ENCODE measurements at places on chromosomes 11 and 22.

GRCh38 chr11:27381238-27381666 lies 18.2 kb upstream of the CCDC34 start:
- no peak for DNase-seq

DNA sequence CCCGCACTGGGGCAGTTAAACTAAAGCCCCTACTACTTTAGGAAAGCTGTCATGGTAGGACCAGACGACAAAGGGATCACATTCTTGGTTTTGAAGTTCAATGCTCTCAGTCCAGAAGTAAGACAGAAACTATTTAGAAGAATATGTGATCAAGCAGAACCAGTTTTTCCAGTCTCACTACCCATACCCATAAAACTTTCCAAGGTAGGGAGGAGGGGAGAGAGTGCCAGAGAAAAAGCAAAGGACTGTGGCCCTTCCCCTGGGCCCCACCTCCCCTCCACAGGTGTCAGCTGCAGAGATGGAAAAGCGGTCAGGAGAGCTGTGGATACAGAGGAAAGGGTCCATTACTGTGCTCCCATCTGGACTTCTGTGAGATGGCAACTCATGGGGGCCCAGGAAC lies 587.1 kb downstream of the SOX6 start:
- DNase-seq = no peak

- DNase-seq = no peak
Measured at GRCh38 chr11:121131656-121132055, 30.6 kb downstream of the TECTA start.

DNA sequence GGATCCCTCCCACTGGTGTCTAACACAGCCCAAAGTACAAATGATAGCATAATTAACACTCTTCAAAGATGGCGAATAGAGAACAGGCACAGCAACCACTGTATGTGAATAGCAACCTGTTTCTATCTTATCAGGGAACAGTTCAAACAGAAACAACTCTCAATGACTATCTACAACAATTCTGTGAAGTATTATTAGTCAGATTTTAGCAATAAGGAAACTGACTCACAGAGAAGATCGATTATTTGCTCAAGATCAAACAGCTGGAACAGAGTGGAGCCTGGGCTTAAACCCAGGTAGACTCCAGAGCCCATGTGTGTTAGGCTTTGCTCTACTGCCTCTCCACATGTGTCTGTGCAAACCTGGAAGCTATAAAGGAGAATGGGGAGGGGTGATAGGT lies 88.7 kb downstream of the C11orf58 start:
- DNase-seq = no peak

GRCh38 chr11:70574725-70575347 lies 176.5 kb downstream of the CTTN start:
- no peak for DNase-seq

DNA sequence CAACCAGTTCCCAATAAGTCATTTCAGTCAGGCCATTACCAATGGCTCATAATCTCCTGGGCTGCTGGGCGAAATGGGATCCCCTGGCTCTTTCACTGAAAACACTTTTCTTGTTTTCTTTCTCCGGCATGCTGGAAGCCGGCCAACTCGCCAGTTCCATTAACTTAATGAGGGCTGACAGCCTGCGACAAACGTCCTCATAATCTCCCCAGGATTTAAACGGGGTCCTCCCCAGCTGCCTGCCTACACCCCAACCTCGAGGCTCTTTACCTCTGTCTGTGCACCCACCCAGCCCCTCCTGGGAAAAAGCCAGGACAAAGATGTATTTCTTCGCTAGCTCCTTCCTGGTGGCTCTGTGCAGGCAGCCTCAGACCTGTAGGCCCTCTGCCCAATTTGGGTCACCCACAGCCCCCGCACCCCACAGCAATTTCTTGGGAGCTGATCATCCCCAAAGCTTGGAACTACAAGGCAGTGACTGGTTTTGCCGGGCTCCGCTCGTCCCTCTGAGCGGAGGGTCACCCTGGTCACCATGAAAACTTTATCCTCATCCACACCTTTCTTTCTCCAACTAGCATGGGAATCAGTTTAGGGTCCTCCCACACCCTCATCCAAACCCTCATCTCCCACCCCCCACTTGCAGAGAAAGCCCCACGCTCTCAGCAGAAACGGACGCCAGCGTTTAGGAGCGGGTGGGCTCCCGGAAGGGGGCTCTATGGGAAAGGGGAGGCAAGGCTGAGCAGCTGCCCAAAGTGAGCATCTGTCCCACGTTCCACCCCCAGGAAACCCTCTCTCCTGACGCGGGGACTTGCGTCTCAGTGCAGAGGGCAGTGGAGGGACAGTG lies 51.1 kb upstream of the KCNQ1OT1 start:
- peak; percentile 72 for DNase-seq

GRCh38 chr22:24443668-24444067 lies 16.3 kb downstream of the ADORA2A start:
- DNase-seq = no peak

GRCh38 chr11:33545931-33546330 lies 154.7 kb downstream of the C11orf91 start:
- DNase-seq = no peak

- DNase-seq = no peak
Measured at GRCh38 chr11:120863359-120863758, 160.5 kb upstream of the TBCEL start.

GRCh38 chr11:70405679-70406395 lies 7.5 kb downstream of the CTTN start:
- DNase-seq = no peak

GRCh38 chr11:110566577-110566976 lies 136.8 kb downstream of the FDX1 start:
- no peak for DNase-seq

DNA sequence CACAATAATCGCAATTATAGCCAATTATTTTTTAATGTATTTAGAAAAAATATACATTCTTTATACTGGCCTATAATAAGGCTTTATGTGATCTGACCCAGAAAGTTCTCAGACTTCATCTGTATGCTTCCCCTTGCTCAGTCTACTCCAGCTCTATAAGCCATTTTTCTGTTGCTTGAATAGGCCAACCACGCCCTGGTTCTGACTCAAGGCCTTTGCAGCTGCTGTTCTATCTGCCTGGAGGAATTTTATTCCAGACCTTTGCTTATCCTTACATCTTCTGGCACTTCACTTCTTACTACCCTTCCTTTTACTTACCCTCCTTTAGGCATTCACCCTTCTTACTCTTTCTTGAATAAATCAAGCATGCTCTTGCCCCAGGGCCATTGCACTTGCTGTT lies 54.9 kb upstream of the PDE3B start:
- DNase-seq = no peak

DNA sequence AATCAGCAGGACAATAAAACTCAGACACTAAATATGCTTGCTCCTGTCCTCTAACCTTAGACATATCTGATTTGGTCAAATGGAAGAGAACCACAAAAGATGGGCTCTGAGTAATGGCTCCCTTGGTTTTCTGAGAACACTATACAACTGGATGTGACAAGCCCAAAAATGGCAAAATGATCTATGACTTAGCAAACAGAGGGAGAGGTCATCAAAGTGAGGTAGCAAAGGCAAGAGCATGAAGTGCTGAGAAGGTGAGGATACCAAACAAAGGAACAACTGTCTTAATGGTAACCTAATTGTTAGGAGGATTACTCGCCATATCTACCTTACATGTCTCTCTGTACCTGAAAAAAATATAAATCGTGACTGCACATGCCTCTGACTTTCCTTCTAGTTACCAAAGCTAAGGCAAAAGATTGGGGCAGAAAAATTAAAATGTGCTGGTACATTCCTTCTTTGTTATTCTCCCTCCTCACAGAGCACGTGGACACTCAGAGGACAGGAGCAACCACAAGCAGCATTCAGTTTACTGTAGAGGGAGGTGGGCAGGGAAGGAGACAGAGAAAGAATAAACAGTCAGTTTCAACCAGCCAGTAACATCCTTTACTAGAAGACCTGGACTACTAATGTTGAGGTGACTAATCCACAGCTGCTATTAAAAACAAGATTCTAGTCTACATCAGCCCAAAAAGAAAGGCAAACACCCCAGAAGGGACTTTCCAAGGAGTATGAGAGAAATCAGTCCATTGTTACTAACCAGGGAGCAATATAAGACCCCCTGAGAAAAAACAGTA lies 88.8 kb downstream of the AMBRA1 start:
- DNase-seq = no peak

- no peak for DNase-seq
Measured at GRCh38 chr22:17920992-17921650, 103.2 kb downstream of the MICAL3 start.

DNA sequence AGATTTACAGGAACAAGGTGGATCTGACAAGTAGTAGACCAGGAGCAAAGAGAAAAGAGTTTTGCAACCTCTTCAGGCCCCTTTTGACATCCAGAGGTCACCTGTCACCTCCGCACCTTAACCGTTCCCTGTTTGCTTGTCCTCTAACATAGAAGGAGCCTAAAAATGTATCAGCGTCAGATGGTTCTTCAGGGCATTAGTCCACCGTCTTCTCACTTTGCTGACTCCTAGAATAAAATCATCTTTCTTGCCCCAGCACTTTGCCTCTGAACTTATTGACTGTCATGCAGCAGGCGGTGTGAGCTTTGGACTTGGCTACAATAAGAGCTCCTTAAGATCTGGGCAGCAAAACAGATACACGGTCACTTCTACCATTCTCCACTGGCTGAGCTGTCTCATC lies 339.7 kb upstream of the B3GAT1 start:
- DNase-seq = no peak

DNA sequence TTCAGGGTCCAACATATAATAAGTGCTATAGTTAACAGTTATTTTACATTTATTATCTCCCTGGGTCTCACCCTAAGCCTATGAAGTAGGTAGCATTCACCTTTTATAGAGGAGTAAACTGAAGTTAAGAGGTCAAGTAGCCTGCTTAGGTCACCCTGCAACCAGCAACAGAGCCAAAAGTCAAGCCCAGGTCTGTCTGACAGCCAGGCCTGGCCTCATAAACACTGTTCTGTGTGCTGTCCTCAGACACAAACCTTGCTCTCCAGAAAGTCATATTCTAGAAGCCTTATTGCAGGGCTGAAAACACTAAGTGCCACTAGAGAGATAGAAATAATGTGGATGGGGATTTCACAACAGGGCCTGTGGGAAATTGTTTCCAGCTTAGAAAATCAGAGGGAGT lies 59.3 kb downstream of the BDNF start:
- no peak for DNase-seq

DNA sequence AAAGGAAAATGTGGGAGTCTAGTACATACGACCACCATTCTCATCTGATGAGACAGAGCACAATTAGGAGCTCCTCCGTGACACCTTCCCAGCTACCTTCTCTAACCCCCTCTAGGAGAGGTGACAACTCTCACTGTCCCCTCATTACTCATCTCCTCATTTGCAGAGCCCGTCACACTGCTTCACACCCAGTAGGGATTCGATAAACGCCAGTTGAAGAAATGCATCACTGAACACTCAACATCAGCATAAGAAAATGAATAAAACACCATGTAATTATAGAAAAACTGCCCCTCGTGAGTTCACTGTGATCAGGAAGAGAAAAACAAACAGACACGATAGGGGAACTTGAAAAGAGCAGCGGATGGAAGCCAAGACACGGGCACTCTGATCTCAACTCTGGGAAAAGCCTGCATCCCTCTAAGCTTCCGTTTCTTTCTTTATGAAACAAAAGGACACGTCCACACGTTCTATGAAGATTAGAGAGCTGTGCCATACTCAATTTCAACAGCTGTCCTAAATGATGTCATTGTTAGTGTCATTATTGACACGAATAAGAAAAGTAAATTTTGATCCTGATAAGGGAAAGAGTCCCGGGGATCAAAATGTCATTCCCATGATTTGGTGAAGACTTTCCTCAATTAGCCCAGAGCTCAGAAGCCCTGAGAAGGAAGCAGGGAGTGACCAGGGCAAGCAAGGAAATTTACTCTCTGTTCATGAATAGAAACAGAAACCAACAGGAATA lies 356.9 kb downstream of the LARGE1 start:
- DNase-seq = no peak

- DNase-seq = no peak
Measured at GRCh38 chr11:83002053-83002452, 69.6 kb downstream of the RAB30 start.

DNA sequence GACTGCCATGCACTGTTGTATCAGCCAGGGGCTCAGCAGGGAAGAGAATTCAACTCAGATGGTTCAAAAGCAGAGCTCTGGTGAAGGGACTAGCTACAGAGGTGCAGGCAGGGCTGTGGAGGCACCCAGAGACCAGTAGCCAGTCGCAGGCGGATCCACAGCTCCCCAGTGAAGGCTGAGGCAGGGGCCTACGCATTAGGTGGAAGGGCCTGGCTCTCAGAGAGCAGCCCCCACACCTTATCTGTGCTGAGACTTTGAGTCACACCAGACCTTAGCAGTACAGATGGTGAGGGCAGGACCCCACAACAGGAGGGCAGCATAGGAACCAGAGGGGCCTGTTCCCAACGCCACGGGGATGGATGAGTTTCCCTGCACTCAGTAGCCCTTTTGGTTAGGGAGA lies 189.6 kb downstream of the DSCAML1 start:
- peak; percentile 9 for DNase-seq

DNA sequence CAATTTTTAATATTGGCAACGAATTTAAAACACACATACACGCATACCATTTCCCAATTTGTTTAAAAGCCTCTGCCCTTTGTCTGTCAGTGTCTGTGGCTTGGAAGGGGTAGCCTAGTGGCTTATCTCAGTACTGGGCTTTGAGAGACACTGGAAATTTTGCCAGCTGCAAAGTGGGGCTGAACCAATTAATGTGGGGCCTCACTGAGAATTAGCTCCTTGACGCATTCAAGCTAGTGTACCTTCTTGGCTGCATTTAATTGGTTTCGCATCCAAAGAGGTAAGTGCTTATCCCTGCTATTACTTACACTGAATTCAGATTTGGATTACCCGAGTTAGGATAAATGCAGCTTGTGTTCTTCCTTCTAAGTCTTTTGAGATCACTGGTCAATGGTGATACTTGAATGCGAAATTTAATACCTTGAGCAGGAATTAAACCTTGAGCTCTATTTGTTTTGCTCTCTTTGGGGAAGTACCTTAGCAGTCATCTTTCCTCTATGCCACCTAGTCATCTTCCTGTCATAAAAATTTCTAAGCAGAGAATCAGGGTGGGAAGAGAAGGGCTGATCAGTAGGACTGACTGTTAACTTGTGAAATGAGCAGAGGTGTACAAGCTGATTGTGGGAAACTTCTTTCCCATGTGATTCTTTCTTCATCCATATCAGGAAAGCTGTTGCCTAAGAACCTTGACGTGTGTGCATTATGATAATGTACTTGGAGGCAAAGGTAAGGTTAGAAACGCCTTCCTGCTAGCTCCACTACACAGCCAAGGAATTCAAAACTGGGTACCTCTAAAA lies 187.7 kb upstream of the E2F8 start:
- no peak for DNase-seq
